HepG2 (cell line): ENCODE measurements at places on chromosomes 3 and 15. TPM values are rescaled to one million over a fixed set of nuclear protein-coding genes. Genes with fewer than 3 reads are reported as not detected.

The SLCO2A1 gene
- not detected in 2 replicates for total RNA-seq

- DNase-seq: no peak
Observed at GRCh38 chr3:9105421-9105820, 142.1 kb upstream of the RAD18 start.

DNA sequence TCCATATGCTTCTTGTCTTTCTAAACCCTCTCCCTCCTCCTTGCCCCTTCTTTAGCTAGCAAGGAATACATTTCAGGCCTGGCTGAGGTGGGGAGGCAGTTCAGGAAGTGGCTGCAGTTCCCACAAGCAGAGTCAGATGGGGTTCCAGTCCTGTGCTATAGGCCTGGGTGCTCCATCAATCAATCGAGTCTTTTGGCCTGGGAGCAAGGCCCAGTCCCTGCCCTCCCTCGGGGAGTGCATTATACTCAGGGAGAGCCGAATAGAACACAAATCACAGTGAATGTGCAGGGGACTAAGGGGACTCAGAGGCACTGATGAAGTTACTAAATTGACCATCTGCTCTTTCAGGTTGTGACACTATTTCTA is 58.0 kb upstream of the HERC1 start:
- DNase-seq: no peak

The ZNF620 gene
- total RNA-seq: 12.2 and 16.3 TPM in 2 replicates

- no peak for DNase-seq
Observed at GRCh38 chr15:92603743-92604470, 51.7 kb downstream of the FAM174B start.

- no peak for DNase-seq
Observed at GRCh38 chr3:38616111-38616510, 33.4 kb downstream of the SCN5A start.

The NAALADL2 gene
- total RNA-seq: 0.34 TPM in 1 of 2 replicates, not detected in the other

DNA sequence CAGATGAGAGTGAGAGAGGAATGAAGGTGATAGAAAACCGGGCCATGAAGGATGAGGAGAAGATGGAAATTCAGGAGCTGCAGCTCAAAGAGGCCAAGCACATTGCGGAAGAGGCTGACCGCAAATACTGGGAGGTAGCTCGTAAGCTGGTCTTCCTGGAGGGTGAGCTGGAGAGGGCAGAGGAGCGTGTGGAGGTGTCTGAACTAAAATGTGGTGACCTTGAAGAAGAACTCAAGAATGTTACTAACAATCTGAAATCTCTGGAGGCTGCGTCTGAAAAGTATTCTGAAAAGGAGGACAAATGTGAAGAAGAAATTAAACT is 88.9 kb downstream of the EOMES start:
- peak; percentile 3 for DNase-seq

- no peak for DNase-seq
Observed at GRCh38 chr15:40190591-40190990, 29.7 kb downstream of the BUB1B start.
